Brain (organoid and tissue), 16 donors: ENCODE measurements at places on chromosomes 12 and 14. TPM values are rescaled to one million over a fixed set of nuclear protein-coding genes. Genes with fewer than 3 reads are reported as not detected.

HHIPL1 gene
- 3.1 TPM for polyA plus RNA-seq

FAM90A1 gene
- 0.29 TPM for polyA plus RNA-seq

ADCY4 gene
- polyA plus RNA-seq, result 1.8 TPM

DNA sequence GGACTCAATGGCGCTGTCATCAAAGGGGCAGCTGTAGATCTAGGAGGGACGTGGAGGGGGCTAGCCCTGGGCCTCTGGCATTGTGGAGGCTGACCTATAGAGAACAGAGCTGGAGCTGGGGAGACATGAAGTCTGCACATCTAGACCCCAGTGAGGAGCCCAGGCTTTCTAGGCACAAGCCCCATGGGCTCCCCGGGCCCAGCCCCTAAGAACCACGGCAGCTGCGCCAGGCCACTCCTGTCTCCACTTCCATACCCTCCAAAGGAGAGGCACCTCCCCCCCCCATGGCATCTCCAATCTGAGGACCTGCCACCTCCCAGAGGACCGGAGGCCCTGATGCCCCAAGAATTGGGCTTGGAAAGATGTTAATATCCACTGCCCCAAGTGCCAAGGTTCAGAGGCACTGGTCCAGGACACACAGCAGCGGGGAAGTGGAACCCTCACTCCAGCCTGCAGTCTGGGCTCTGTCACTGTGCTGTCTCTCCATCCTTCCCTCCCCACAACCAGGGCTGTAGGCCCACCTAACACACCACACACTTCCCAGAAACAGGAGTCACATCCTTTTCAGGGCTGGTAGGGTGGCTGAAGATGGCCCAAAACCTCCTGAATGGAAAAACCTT lies 4.5 kb downstream of the ANKRD9 start:
- DNase-seq, result no peak

GRCh38 chr12:81095501-81096232 lies 17.8 kb downstream of the ACSS3 start:
- peak; percentile 24 for DNase-seq

GRCh38 chr14:105474483-105475268 lies at the start of gene CRIP2:
Gene CRIP2 (plus strand): TSS chr14:105474821. CDS start chr14:105474863, 42 bp downstream.
- peak; percentile 89 for DNase-seq

GRCh38 chr12:117587631-117588287 lies 226.3 kb upstream of the NOS1 start:
- DNase-seq, result peak; percentile 19

DNA sequence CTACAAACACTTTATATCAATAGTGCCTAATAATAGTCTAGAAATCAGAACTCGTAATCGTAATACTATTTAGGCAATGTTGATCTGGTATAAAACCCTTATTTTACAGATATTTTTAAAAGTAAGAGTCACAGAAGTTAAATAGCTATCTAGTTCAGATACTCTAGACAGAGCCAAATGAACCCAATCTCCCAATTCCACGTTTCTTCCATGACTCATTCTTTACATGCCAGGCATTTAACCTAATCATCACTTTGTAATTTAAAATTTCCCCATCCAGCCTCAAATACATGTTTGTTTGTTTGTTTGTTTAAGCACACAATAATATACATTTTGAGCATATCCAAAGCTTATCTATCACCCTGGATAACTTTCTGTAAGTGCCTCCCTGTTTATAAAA lies 36.4 kb upstream of the GARIN6 start:
- no peak for DNase-seq
